Stomach (tissue), 19 donors: ENCODE measurements at places on chromosomes 7 and 10. TPM values are rescaled to one million over a fixed set of nuclear protein-coding genes. Genes with fewer than 3 reads are reported as not detected.

GRCh38 chr7:130322615-130323014, 22.0 kb upstream of the CPA5 start:
- H3K36me3 ChIP-seq = no peaks in the 10 kb centered on the region
- no peaks in the 10 kb centered on the region for H3K4me1 ChIP-seq
- H3K27me3 ChIP-seq = no peaks in the 10 kb centered on the region
- no peak overlapping the region for H3K4me3 ChIP-seq
- DNase-seq = no peak
- H3K27ac ChIP-seq = no peak overlapping the region

GRCh38 chr7:118615681-118616080, 391.2 kb downstream of the ANKRD7 start:
- no peaks in the 10 kb centered on the region for H3K36me3 ChIP-seq
- H3K4me1 ChIP-seq = no peaks in the 10 kb centered on the region
- no peaks in the 10 kb centered on the region for H3K27me3 ChIP-seq
- DNase-seq = no peak

Gene ITGB8
- 5.4 TPM for total RNA-seq

DNA sequence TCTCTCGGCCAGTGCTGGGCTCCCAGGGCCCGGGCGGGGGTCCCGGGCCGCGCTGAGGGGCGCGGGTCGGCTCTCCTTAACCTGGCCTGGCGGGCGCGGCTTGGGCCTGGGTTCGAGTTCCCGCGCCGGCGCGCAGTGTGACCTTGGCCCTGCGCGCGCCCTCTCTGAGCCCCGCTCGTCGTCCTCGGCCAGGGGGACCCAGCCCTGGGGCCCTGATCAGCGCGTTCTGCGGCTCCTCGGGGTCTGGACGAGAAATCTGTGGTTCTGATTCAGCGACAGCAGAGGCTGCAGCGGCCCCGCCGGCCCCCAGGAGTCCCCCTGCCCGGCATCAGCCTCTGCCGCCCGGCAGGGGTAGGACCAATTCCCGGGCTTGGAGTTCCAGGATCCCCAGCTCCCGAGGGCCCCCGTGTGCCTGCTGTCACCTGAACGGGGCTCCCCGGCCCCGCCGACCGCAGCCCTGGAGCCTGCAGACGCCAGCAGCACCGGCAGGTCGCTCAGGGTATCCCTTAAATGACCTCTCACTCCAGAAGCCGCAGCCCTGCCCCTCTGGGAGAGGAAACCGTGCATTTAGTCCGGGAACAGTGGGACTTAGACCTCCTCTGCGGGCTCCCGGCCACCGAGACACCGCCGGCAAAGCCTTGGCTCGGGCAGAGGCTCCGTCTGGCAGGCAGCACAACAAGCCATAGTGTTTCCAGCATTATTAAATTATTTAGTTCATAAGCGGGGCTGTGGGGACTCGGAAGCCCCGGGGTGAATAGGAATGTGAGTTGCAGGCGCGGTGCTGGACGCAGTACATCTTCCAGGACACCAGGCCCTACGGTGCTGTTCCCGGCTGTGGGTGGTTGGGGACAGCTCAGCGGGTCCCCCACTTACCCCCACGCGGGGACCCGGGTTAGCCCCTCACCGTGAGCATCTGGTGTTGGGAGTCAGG, 572 bp downstream of the CHST12 start:
- peak; percentile 44 for DNase-seq
- H3K36me3 ChIP-seq = no peaks in the 10 kb centered on the region
- no peaks in the 10 kb centered on the region for H3K27me3 ChIP-seq

Gene RBP4
- total RNA-seq = not detected

Gene CNTNAP2
- total RNA-seq = 18.2 TPM

GRCh38 chr10:3393958-3394357, 221.4 kb upstream of the PITRM1 start:
- H3K4me3 ChIP-seq = no peak overlapping the region
- H3K4me1 ChIP-seq = no peaks in the 10 kb centered on the region
- no peak for DNase-seq
- no peaks in the 10 kb centered on the region for H3K36me3 ChIP-seq
- H3K27ac ChIP-seq = no peak overlapping the region

Gene LRIT1
- total RNA-seq = not detected

Gene CPEB3
- total RNA-seq = 6.6 TPM

- H3K36me3 ChIP-seq = peaks cover 58% of the 10 kb centered on the region
- H3K4me1 ChIP-seq = peaks cover 15% of the 10 kb centered on the region
- H3K4me3 ChIP-seq = no peak overlapping the region
- H3K27ac ChIP-seq = no peak overlapping the region
- no peaks in the 10 kb centered on the region for H3K27me3 ChIP-seq
Observed at GRCh38 chr7:901388-902154, 25.2 kb downstream of the GET4 start.

Gene LOXL4
- 0.29 TPM for total RNA-seq

DNA sequence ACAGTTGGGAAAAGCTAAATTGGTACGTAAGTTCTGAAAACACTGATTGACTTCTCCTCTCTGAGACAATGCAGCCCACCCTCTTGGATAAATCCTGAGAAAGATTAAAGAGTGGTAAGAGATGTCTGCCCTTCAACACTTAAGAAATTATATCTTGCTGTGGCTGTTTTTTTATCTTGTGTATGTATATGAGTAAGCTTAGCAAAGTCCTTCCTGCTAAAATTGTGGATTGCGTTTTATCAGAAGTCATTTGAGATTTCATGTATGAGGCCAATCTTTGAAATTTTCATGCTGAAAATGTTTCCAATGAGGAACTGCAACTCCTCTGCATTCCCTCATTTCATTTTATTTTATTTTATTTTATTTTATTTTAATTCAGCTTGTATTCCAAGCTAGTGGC, 106.2 kb upstream of the INHBA start:
- no peaks in the 10 kb centered on the region for H3K36me3 ChIP-seq
- no peaks in the 10 kb centered on the region for H3K27me3 ChIP-seq
- no peak overlapping the region for H3K4me3 ChIP-seq
- no peak overlapping the region for H3K27ac ChIP-seq

Gene NEUROD6
- total RNA-seq = not detected

Gene ZNF425
- not detected for total RNA-seq

GRCh38 chr10:122487174-122487765, 25.9 kb downstream of the HTRA1 start:
- peaks cover 26% of the 10 kb centered on the region for H3K4me1 ChIP-seq
- H3K27ac ChIP-seq = no peak overlapping the region
- no peaks in the 10 kb centered on the region for H3K27me3 ChIP-seq
- peak; percentile 78 for DNase-seq
- H3K36me3 ChIP-seq = no peaks in the 10 kb centered on the region

- no peak overlapping the region for H3K27ac ChIP-seq
- DNase-seq = no peak
- no peaks in the 10 kb centered on the region for H3K36me3 ChIP-seq
- H3K4me1 ChIP-seq = peaks cover 15% of the 10 kb centered on the region
Observed at GRCh38 chr10:22433875-22434274, 88.6 kb downstream of the SPAG6 start.

Gene PPP1R3A
- not detected for total RNA-seq

DNA sequence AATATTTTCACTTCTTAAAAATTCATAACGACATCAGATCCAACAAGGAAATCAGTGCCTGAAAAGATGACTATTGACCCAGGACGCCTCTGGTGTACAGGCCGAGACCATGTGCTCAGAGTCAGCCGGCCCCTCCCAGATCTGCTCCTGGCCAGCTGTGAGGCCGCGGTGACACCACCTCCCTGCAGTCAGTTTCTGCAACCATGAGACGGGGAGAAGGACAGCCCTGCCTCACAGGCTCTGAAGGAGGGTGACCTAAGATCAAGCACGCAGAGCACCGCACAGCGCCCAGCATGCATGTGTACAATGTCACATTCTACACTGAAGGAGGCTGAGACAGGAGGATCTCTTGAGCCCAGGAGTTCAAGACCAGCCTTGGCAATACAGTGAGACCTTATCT, 2.6 kb upstream of the GPER1 start:
- no peaks in the 10 kb centered on the region for H3K36me3 ChIP-seq
- H3K27ac ChIP-seq = peak overlapping the region; percentile 10
- H3K4me1 ChIP-seq = peaks cover 94% of the 10 kb centered on the region
- peak; percentile 55 for DNase-seq
- H3K27me3 ChIP-seq = no peaks in the 10 kb centered on the region

Gene NRG3
- total RNA-seq = not detected

GRCh38 chr7:47132471-47132870, 449.4 kb downstream of the TNS3 start:
- no peaks in the 10 kb centered on the region for H3K27me3 ChIP-seq
- no peak overlapping the region for H3K4me3 ChIP-seq
- DNase-seq = no peak
- no peak overlapping the region for H3K27ac ChIP-seq
- H3K4me1 ChIP-seq = no peaks in the 10 kb centered on the region

GRCh38 chr10:125693524-125693847, 10.5 kb upstream of the TEX36 start:
- H3K36me3 ChIP-seq = no peaks in the 10 kb centered on the region
- no peaks in the 10 kb centered on the region for H3K27me3 ChIP-seq
- DNase-seq = no peak
- H3K4me1 ChIP-seq = peaks cover 4% of the 10 kb centered on the region
